ENCODE measurements at places on chromosomes 5 and 9. TPM values are rescaled to one million over a fixed set of nuclear protein-coding genes. Genes with fewer than 3 reads are reported as not detected.

PPP3R2 gene
- not detected for total RNA-seq

F2RL1 gene
- total RNA-seq, result 2.5 TPM

ZNF189 gene
- total RNA-seq, result 5.2 TPM

SPINK6 gene
- not detected for total RNA-seq

LOX gene
- not detected for total RNA-seq

FSD1L gene
- 0.33 TPM for total RNA-seq

ROR2 gene
- 0.43 TPM for total RNA-seq

GGTA1 gene
- total RNA-seq, result not detected

SLC4A9 gene
- not detected for total RNA-seq

DNA sequence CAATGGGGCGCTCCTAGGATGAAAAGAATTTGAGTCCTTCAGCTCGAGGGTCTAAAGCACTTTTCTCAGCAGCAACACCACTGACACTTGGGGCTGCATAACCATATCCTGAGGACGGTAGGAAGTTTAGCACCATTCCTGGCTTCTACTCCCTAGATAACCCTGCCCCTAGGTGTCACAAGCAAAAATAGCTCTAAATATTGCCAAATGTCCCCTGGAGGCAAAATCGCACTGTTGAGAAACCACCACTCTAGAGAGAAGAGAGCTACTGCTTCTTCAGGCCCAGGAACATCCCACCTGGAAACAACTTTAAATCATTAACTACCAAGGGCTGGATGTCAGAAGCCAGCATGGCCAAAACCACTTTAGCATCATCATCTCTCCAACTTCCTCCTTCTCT lies 29.8 kb downstream of the MYO10 start:
- DNase-seq, result no peak

- DNase-seq, result no peak
Observed at GRCh38 chr5:36675282-36675681, 68.9 kb downstream of the SLC1A3 start.

- DNase-seq, result peak; percentile 40
Observed at GRCh38 chr9:129071526-129072126, 9.3 kb upstream of the DOLPP1 start.

- DNase-seq, result no peak
Observed at GRCh38 chr9:101369286-101369685, 15.5 kb downstream of the BAAT start.

GRCh38 chr5:41686767-41687166 lies 176.4 kb upstream of the PLCXD3 start:
- no peak for DNase-seq

DNA sequence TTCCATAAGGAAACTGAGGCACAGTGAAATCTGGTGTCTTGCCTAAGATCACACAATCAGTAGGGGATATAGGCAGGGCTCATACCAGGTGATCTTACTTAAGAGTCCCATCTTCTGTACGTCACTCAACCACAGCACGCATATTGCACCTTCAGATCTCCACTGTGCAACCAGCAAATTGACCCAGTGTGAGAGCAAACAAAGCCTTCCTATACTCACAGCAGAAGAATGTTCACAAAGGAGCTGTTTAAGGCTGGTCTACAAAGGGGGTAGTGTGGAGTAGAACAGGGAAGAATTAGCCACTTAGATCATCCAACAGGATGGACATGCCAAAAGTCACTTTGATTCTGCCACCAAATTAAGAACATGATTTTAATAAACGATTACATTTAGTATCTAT lies 305.9 kb downstream of the SLIT3 start:
- DNase-seq, result no peak

- DNase-seq, result no peak
Observed at GRCh38 chr5:88886252-88886651, 3.3 kb upstream of the MEF2C start.

DNA sequence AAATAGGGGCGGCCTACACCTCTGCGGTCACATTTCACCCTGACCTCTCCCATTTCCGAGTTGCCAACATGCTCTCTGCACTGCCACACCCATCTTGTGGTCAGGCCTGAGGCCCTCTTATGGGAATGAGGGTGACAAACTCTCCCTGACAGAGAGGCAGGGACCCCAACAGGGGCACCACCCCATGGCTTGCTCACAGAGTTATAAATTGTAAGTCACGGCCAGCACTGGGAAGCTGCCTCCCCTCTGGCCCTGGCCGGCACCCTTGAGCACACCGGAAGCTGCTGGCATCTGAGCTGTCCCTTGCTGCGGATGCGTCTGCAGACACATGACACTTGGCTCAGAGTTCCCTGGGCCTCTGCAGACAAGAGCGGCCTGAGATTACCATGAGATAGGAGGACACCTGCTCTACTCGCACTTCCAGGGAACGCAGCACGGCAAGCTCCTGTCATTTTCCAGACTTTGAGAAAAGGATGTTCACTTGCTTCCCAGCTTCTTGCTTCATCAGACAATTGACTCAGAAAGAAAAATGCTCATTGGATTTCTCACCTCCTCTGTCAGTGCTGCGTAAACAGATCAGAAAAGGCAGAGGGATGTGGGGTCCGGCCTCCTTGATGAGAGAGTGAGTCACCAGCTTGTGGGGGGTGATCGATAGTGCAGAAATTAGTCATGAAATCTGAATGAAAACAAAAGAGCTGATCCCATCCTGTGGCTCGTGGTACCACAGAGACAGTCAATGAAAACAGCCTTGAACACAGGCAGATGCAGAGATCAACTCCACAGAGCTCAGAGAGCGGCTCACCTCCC lies 269.8 kb downstream of the SYK start:
- peak; percentile 20 for DNase-seq

GRCh38 chr9:131033269-131034224 lies 24.6 kb downstream of the LAMC3 start:
- DNase-seq, result no peak

GRCh38 chr5:546376-546908 lies 22.2 kb upstream of the SLC9A3 start:
- DNase-seq, result no peak

GRCh38 chr5:9439531-9440292 lies 106.2 kb downstream of the SEMA5A start:
- DNase-seq, result no peak

DNA sequence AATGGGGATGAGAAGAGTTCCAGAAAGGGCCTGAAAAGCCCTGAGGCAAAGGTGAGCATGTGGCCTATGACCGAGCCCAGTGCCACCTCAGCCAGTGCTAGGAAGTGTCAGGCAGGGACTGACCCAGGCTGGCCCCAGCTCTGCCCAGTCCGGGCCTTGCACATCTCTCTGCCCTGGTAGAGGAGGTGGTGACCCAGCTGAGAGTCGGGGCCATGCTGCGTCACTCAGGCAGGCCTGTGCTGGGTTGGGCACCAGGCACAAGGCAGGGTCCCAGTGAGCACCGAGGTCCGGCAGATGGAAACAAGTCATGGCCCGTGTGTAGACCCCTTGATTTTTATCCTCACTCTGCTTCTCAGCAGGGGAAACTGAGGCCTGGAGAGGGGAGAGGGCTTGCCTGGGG lies 729 bp downstream of the CDHR2 start:
- no peak for DNase-seq

GRCh38 chr5:151388960-151389359 lies 41.6 kb upstream of the SLC36A2 start:
- no peak for DNase-seq

DNA sequence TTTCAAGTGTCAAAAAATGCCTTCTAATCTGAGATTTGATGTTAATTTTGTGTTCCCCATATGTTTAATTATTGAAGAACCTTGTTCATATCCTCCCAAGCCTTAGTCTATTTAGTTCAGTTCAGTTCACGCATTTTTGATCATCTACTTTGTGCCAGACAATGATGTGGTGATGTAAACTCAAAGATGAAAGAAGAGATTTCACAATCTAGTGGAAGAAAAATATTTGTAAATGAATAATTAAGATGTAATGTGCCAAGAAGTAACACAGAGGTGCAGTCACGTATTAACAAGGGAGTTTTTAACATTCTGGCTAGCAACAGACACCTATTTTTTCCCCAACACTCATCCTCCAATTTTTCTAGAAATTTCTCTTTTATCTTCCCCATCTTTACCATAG lies 22.1 kb upstream of the KIF2A start:
- DNase-seq, result no peak

DNA sequence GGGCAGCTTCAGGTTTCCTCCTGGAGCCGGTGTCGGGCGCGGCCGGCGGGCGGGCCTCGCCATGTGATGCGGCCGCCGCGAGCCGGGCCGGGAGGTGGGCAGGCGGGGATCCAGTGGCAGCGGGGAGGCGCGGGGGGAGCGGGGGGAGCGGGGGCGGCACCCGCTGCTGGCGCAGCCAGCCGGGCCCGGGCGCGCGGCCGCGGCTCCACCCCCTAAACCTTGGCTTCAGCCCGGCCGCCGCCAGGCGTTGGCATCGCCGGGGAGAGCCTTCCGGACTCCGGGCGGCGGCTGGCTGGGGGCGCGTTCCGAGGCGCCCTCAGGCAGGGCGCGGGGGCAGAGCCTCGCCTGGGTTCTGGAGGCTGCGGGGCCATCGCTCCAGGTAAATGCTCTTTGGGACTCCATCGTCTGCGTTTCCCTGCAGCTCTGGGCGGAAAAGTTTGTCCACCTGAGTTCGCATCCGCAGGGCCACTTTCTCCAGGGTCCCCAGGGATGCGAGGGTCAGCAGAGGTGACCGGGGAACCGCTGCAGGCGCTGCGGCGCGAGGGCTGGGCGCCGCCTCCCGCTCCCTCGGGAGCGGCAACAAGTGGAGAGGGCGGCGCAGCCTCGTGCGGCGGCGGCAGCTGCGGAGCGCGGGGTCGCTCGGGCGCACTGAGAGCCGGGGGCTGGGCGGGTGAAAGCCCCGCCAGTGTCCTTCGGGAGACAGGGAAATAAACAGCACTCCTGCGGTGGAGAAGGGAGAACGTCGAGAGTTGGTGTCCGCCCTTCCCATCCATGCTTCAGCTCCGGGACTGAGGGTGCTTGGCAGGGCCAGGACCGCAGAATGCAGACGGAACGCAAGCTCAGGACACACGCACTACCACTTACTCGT lies at the start of gene ARHGEF28:
ARHGEF28 (plus strand) TSS at position 253 of the 868 bp plus-strand sequence. CDS start 58,656 bp downstream, outside the sequence.
- DNase-seq, result no peak

- DNase-seq, result no peak
Observed at GRCh38 chr5:141850786-141851185, 27.4 kb downstream of the PCDH1 start.

DNA sequence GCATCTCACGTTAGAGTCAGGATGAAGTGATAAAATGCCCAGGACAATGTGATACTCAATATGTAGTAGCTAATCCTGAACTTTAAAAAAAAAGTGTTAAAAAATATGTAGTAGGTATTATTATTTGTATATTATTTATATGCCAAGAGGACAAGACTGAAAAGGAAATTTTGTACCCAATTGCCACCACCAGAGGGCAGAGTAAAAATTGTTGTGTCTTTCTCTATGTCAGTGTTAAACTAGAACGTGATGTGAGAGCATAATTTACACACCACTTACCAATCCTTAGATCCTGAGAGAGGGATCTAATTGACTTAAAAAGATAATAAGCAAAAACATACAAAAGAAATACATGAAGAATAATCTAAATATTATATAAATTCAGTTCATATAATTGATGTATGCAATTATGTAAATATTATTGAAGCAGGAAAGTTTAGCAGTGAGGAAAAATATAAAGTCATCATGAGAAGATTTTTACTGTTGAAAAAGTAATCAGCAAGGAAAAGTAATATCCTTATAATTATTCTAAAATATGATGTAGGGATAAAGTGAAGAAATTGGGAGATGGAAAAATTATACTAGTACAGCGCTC lies 288.9 kb downstream of the RAB3C start:
- no peak for DNase-seq

GRCh38 chr5:150559701-150560100 lies 51.8 kb downstream of the NDST1 start:
- DNase-seq, result no peak

DNA sequence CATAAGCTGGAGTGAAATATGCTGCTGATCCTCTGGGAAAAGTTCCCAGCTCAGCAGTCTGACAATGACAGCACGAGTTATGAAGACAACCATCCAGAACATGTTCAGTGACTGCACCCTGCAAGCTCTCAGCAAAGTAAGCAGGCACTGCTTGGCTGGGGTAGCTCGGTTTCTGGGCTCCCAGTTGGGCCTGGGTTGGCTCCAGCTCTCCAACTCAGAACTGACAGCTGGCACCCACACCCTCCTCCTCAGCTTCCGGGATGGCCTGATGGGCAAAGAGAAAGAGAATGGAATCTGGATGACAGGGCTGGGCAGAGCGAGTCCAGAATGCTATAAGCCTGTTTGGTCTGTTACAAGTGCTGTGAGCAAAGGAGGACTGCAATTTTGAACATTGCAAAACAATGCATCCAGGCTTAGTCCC lies 185.0 kb downstream of the CSNK1G3 start:
- DNase-seq, result no peak

DNA sequence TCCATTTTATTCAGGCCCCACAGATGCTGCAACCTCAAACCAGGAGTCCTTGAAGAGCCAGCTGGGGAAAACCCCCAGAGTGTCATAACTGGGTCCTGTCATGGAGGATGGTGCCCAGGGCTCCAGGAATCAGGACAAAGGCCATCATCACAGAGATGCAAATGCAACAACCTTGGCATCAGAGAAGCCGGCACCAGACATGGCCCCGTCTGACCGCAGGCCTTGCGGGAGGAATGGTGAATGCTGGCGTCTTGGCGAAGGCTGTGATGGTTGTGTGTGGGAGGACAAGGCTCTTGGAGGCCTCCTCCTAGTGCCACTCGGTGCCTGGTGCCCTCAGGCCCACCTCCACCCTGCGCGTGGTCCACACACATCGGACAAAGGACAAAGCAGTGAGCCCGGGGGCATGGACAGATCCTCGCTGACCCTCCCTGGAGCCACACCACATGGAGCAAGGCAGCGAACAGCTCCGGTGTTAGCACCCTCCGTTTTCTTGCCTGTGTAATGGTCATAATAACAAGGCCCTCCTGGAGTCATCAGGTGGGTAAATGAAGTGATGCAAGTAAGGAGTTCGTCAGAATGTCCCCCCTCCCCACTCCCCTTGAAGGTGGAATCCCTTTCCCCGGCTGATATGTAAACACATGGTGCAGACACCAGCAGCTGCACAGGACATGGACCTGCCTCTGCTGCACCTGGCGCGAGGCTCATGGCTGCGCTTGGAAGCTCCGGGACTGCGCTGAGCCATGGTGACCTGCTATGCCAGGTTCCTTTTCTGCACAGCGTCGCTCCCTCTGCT lies 380.7 kb downstream of the IRX2 start:
- no peak for DNase-seq

GRCh38 chr9:115625251-115625650 lies 507.3 kb upstream of the TNC start:
- no peak for DNase-seq

DNA sequence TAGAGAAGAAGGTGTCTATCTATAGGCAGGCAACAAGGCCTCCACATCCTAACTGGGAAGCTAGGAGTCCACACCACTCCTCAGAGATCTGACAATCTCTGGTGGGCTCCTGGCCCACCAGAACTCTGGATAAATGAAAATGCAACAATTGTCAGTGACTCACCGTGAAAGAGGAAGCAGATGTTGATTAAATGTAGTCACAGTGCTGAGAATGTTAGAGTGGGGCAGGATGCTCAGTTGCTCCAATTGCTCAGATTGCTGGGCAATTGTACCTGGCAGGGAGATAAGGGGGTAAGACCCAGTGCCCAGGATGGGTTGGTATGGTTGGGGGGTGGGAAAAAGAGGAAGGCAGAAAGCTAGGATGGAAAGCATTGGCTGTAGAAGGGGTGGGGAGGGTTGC lies 4.3 kb downstream of the CCL19 start:
- no peak for DNase-seq

Measured in CD8-positive, alpha-beta T cell (primary cell).